ENCODE measurements at places on chromosomes 13 and 19.

DNA sequence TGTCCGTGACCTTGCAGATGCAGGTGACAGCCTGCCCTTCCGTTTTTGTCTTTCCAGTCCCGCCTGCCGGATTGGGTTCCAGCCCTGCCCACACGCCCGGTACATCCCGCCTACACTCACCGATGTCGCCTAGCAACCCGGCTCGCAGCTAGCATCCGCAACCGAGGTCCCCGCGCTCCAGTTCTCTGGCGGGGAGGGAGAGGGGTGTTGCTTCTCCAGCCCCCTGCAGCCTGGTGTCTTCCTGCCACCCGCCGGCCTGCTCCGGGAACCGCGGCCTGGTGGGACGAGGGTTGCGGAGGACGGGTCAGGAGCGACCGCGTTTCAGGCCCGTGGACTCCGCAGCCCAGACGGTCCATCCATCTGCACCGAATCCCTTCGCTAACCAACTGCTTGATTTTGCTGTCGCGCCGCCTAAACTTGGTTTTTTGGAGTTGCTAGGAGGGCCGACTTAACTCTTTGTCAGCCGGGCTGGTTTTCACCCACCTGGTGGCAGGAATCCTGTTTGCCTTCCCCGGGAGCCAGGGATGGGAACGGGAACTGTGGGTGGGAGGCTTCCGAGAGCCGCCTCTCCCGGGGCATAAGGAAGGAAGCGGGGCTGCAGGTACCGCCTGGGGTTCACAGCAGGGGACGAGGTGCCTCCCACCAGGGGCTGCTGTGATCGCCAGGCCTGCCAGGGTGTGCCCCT lies 15.4 kb upstream of the MATK start:
- DNase-seq, result peak; percentile 40

GRCh38 chr19:30028992-30029343 lies 86.9 kb downstream of the URI1 start:
- no peak for DNase-seq

DNA sequence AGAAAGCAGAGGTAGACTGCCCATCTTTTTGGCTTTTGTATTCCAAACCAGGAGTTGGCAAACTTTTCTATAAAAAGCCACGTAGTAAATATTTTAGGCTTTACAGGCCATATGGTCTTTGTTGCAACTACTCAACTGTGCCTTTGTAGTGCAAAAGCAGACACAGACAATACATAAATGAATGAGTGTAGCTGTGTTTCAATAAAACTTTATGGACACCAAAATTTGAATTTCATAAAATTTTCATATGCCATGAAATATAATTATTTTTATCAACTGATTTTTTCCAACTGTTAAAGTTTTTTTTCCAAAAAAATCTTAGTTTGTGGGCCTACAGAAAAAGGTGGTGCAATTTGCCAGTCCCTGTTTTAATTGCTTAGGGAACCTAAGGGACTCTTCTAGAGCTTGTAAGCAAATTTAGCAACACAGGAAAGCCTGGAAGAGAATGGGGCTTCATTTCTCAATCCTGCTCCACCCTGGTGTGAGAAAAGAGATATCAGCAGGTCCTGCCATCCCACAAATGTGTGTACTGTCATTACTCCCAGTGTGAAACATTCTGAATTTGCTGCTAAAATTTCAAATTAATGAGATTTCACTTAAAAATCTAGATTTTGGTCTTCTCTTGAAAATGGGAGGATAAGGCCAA lies 194.2 kb downstream of the RGCC start:
- no peak for DNase-seq

GRCh38 chr19:18304208-18304457 lies 18.7 kb downstream of the LSM4 start:
- DNase-seq, result no peak

- DNase-seq, result no peak
Measured at GRCh38 chr13:53165261-53165660, 136.6 kb downstream of the OLFM4 start.

DNA sequence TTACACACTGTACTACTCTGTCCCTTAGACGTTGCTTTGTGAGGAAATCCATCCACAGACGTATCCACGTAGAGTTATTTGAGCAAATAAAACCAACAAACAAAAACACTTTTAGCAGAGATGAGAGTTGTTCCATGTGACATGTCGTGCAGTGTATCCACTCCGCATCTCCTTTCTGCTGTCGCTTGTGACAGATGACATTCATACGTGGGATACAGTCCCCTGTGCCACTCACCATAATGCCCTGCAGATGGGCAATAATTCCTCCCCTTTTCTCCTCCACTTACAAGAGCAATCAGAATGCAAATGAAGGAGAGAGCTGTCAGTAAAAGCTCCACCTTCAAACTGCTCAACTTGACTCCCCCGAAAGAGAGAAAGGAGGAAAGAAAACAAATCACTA lies 26.0 kb downstream of the IRS2 start:
- no peak for DNase-seq

DNA sequence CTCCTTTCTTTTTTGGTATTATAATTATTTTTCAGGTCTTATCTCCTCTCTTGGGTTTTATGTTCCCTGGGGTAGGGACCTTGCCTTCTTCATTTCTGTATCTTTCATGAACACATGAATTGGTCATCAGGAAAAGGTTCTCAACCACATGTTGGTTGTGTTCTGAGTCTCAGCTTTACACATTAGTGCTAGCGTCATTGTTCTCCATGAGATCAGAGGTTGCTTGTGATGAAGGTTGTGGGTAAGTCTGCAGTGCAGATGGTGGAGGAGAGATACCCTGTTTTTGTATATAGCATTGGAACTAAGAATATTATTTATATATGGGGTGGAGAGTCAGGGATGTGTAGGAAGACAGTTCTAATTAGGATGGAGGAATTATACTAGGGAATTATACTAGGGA lies 24.5 kb upstream of the CEACAM8 start:
- DNase-seq, result no peak

- DNase-seq, result no peak
Measured at GRCh38 chr13:33536601-33537000, 251.0 kb upstream of the STARD13 start.

DNA sequence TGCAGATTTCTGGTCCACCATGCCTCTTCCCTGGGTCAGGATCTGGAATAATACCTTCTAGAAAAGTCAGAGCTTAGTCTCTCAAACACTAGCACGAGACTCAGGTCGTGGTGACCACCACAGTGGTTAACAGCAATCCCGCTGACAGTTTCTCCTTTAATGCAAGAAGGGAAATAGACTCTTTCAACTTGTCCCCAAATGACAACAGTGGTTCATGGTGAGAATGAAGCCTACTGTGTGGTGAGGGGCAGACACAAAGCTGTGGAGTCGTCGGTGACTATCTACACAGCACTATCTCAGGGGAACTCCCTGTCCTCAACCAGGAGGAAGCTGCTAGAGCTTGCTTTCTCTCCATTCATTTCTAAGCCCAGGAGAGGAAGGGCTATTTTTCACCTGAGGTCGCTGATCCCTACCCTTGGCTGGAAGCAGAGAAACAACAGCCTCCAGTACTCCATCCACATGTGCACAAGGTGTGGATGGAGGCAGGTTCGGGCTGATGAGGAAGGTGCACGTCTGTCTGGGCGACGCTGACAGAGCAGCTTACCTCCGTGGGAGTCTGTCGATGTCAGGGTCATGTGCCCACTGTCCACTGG lies 72.4 kb downstream of the STK24 start:
- DNase-seq, result no peak

DNA sequence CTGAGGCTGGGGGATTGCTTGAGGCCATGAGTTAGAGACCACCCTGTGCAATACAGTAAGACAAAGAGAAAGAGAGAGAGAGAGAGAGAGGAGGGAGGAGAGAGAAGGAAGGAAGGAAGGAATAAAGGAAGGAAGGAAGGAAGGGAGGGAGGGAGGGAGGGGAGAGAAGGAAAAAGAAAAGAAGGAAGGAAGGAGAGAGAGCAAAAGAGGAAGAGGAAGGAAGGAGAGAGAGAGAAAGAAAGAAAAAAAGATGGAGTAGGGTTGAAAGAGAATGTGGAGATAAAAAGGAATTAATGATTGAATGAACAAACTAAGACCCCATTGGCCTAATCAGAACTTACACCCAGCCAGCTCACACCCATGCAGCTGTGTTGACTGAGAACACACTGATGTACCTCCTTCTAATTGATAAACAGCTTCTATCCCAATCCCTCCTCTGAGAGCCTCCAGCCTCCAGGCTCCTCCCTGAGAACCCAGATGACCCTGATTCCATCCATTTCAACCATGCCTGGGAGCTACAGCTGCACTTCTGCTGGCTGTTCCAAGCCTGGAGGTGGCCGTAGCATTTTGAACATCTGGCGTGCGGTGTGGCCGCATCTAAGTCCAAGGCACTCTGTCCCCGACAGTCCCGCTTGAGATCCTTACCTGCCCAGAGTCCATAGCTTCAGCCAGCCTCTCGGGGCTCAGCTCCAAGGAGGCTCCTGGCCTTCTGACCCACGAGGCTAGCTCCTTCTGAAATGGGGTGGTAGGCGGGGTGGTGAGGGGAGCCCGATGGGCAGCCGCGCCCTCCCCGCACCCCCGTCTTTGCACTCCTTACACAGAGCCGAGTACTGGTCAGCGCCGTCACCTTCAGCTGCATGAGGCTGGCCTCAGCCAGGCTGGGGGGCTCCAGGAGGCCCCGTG lies 1.1 kb downstream of the PRODH2 start:
- DNase-seq, result no peak

- no peak for DNase-seq
Measured at GRCh38 chr19:10339380-10339960, at the start of gene ICAM3. Gene ICAM3, minus strand, starts transcription at chr19:10339624. Its CDS starts 10 bp downstream, at chr19:10339614.

DNA sequence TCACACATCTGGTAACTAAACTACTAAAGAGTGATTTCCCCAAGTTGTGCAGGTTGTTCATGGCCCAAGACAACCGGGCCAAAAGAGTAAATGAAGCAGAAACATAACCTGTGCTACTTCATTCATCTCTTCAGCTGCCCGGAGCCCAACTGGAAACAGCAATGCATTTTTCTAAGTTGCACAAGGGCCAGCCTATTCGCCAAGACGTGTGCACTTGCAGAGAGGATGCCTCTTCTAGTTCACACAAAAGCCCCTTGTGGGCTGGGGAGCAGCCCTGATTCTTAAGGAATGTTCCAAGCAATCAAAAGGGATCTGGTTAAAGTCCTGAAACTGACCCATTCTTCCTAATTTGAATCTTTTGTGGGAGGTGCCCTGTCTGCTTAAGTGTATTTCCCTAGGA lies 275.8 kb downstream of the SHISA2 start:
- no peak for DNase-seq

DNA sequence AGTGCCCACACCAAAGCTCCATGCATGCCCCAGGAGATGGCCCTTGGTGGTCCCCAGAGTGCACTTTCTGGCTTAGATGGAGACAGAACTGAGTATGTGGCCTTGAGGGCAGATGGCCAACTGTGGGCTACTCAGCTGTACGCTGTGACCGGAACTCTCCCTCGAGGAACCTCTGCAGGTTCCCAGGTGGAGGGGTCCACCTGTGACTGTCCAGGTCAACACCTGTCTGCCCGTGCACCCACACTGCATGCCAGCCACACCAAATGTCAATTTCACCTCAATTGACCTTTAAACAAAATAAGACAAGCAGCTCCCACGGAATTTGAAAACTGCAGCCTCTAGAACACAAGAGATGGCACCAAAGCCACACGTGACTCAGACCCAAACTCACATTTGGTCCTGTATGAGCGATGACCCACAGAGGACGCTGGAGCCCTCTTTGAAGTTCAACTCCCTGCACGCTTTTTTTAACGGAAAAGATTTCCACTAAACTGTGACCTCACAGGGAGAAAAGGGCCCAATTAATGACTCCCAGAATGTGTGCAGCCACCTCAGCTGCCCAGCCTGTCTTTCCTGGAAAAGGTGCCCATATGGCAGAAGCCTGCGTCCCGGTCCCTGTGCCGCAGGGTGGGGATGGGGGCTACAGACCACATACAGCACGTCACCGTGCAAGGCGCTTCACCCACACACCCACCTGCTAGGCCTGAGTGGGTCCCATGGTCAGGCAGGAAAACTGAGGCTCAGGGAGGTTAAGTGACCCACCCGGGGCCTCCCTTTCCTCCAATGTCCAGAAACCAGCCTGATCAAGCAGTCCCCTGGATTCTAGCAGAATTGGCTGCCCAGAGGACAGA lies 47.7 kb downstream of the KLF2 start:
- DNase-seq, result no peak
